ENCODE measurements at places on chromosomes 7 and 10.

DNA sequence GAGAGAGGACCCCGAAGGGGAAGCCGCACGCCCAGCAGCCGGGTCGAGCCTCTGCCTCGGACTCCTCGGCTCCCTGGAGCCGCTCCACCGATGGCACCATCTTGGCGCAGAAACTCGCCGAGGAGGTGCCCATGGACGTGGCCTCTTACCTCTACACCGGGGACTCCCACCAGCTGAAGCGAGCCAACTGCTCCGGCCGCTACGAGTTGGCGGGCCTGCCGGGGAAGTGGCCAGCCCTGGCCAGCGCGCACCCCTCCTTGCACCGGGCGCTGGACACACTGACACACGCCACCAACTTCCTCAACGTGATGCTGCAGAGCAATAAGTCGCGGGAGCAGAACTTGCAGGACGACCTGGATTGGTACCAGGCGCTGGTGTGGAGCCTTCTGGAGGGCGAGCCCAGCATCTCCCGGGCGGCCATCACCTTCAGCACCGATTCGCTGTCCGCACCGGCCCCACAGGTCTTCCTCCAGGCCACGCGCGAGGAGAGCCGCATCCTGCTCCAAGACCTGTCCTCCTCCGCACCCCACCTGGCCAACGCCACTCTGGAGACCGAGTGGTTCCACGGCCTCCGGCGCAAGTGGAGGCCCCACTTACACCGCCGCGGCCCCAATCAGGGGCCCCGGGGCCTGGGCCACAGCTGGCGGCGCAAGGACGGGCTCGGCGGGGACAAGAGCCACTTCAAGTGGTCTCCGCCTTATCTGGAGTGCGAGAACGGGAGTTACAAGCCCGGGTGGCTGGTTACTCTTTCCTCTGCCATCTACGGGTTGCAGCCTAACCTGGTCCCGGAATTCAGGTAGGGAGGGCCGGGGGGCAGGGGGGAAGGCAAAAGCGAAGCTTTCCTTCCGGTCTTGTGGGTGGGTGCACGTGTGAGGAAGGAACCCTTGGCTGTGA lies 973 bp downstream of the GPR158 start:
- DNase-seq = no peak

- peak; percentile 41 for DNase-seq
These were observed 195.5 kb downstream of the PRKG1 start for GRCh38 chr10:51269821-51270220.

- DNase-seq = no peak
These were observed 56.3 kb downstream of the CRTAC1 start for GRCh38 chr10:97974100-97974499.

GRCh38 chr10:8088504-8088903 lies 34.0 kb downstream of the GATA3 start:
- no peak for DNase-seq

DNA sequence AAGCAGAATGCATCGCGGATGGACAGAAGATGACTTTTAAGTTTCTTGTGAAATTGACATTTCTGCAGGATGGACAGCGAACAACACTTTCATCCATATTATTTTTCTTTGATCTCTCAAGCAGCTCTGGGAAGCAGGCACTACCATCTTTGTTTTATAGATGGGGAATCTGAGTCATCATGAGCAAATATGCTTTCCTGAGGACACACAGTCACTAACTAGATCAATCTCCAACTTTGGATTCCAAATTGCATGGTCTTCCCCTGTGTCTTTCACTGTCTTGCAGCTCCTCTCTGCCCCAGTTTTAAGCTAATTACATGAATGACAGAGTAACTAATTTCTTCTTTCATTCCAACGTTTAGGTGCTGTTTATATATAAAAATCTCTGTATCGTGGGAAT lies 201.5 kb downstream of the ADAM12 start:
- DNase-seq = peak; percentile 17
